ENCODE measurements at places on chromosomes 2 and 18.

DNA sequence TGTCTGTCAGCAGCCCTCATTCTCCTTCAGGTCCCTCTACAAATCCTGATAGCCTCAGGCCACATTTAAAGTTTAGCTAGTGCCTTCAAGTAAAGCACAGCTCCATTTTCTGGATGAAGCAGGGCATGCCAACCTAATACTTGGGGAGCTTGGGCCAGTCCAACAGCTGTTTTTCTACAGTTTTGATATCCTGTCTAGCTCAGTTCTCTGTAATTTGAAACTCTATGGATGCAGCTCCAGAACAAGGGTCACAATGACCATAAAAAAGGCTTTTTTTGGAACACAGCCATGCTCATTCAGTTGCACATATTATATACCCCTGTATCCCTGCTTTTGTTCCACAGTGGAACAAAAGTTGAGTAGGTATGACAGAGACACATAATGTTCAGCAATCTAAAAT lies 373.5 kb downstream of the SUCLG1 start:
- DNase-seq: no peak

DNA sequence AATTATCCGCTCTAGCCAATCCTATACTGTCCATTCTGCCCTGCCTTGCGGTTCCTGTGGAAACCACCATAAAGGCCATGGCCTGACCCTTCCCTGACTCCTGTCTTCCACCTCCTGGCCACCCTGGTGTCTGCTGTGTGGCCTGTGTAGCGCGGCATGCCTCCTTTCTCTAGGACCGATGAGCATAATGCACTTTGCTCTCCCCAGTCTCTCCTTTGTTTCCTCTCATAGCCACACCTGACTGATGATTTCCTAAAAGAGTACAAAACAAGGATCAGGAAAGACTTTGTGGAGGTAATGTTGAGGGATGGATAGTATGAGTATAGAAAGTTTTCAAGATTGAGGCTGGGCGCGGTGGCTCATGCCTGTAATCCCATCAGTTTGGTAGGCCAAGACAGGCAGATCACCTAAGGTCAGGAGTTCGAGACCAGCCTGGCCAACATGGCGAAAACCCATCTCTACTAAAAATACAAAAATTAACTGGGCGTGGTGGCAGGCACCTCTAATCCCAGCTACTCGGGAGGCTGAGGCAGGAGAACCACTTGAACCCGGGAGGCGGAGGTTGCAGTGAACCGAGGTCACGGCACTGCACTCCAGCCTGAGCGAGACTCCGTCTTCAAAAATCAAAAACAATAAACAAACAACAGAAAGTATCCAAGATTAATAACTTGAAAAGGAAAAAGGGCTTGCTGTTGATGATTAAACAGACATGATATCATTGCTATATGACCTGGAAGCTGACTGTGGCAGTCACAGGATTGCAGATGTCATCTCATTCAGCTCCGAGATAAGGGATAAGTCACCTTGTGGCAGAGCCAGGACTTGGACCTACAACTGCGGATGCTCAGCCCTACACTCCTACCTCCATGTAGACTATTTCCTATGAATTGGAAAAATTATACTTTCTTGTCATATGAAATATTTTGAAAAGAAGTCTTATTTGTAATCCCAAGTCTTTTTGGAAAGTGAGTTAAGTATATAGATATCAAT lies 16.6 kb downstream of the SOWAHC start:
- DNase-seq: no peak

DNA sequence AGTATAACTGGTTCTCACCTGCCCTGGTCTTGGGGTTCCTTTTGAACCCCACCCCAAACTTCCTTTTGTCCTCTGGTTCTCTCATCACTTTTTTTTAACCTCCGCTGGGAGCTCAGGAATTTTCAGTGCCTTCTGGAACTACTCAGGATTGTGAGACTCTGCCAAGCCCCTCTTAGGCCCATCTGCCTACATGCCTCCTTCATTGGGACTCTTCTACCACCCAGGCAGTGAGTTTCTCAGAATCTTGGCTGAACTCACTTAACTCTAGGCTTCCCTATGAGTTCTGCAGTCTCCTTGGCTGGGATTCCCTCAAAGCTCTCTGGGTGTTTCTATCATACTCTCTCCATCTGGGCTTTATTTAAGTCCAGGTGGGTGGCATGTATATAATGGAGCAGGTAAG lies 86.3 kb downstream of the MDH1 start:
- no peak for DNase-seq

GRCh38 chr18:74501386-74501785 lies 5.2 kb downstream of the CNDP2 start:
- no peak for DNase-seq

DNA sequence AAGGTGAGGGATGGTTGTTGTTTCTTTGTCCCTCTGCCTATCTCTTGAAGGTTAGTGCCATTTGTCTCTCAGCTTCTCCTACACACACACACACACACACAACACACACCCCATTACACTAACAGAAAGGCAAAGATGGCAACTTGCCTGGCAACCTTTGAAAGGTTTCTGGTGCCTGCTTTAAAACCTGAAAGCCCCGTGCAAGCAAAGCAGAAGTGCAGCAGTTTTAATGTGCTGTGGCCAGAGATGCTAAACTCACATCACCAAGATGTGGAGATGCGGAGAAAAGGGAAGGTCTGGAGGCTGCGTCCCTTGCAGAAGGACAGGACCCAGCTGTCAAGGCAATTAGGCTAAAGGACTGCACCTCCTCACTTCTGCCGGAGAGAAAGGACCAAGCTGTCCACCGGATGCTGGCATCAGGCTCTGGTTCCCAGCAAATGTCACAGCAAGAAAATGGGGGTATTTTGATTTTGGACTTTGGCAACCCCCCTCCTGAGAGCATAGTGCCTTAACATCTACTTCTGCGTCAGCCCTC lies 196.4 kb downstream of the ARL4C start:
- no peak for DNase-seq

DNA sequence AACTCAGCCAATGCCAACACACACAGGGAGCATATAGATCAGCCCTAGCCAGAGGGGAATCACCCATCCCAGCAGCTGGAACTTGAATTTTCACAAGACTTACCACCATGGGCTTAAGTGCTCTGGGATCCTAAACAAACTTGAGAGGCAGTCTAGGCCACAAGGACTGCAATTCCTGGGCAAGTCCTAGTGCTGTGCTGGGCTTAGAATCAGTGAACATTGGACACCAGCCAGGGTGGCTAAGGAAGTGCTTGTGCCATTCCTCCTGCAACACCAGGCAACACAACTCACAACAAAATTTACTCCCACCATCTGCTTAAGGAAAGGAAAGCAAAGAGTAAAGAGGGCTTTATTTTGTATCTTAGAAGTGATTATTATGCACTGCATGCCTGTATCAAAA lies 38.9 kb downstream of the SRD5A2 start:
- no peak for DNase-seq

DNA sequence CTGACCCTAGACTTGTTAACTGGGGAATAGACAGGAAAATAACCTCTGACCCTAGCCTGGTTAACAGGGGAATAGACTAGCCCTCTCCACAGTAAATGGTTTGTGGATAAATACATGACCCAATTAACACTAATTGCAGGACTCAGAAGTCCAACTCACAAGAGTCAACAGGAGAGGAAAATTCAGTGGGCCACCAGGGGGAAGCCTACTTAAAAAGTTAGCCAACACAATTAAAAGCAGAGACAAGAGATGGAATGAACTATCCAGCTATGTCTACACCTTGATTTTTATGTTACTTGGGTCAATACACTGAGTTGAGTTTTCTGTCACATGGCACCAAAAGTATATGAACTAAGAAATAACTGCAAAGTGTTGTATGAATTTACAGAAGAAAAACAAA lies 158.8 kb upstream of the SLC39A10 start:
- DNase-seq: no peak

DNA sequence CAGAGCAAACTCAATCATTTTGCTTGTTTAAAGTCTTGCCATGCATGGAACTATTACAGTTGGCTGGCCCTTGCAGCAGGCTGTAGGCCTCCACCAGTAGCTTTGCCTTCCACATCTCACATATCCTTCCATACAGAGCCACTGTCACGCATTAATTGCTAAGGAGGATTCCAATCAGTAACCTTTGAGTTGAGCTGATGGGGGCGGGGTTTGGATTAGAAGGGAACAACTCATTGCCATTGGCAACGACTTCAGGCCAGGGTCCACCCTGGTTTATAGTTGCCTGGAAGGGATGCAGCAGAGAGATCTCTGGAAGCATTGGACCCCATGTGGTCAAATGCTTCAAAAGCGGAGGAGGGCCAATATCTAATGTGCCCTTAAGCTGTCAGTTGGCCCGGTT lies 63.3 kb upstream of the TTC39C start:
- no peak for DNase-seq

DNA sequence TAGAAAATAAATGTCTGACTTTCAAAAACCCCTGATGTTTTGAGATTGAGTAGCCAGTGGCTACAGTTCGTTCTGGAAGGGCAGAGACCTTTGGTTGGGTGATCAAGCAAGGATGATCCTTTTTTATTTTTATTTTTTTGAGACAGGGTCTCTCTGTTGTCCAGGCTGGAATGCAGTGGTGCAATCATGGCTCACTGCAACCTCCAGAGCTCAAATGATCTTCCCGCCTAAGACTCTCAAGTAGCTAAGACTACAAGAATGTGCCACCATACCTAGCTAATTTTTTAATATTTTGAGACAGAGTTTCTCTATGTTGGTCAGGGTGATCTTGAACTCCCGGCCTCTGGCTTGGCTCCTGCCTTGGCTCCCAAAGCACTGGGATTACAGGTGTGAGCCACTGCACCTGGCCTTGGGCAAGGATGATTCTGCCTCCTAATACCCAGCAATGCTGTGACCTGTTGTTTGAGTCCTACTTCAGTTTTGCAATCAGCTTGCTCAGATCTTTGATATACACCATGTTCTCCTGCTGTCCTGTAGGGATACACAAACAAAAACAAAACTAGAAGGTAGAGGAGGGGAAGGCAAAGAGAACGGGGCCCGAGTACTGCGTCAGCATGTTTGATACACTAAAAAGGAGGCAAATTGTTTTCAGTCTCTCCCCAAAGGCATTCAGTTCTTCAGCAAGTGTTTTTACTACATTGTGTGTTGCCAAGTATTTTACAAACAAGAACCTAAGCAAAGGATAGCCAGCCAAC lies 59.2 kb upstream of the LYPD6B start:
- DNase-seq: no peak

DNA sequence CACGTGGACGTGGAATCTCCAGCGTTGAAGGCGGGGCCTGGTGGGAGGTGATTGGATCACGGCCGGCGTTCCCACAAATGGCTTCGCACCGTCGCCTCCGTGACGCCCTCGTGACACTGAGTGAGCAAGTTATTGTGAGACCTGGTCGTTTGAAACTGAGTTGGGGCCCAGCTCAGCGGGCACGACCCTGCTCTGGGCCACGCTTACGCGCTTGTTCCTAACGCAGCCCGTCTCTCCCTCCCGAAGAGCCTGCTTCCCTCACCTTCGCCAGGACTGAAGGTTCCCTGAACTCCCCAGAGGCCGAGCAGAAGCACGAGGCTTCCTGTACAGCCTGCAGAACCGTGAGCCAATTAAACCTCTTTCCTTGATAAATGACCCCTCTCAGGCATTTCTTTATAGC lies 121.8 kb downstream of the RTP5 start:
- no peak for DNase-seq

DNA sequence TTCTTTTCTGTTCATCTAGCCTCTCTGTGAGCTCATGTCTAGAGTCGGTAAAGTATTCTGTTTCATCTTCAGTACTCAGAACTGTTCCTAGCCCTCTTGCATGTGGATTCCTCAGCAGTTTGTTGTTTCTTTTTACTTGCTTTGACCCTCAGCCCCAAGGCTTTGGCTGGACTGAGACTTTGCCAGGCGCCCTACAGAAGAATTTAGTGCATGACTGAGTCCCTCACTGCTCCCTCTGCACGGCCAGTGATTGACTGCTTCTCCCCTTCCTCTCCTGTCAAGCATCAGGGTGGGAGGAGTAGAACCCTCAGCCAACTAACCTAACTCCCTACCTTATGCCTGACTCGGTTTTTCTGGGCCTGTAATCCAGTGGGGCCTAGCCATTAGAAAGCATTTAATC lies 109.8 kb downstream of the ESCO1 start:
- DNase-seq: no peak

GRCh38 chr2:237012577-237013267 lies 73.0 kb upstream of the COPS8 start:
- DNase-seq: peak; percentile 87

DNA sequence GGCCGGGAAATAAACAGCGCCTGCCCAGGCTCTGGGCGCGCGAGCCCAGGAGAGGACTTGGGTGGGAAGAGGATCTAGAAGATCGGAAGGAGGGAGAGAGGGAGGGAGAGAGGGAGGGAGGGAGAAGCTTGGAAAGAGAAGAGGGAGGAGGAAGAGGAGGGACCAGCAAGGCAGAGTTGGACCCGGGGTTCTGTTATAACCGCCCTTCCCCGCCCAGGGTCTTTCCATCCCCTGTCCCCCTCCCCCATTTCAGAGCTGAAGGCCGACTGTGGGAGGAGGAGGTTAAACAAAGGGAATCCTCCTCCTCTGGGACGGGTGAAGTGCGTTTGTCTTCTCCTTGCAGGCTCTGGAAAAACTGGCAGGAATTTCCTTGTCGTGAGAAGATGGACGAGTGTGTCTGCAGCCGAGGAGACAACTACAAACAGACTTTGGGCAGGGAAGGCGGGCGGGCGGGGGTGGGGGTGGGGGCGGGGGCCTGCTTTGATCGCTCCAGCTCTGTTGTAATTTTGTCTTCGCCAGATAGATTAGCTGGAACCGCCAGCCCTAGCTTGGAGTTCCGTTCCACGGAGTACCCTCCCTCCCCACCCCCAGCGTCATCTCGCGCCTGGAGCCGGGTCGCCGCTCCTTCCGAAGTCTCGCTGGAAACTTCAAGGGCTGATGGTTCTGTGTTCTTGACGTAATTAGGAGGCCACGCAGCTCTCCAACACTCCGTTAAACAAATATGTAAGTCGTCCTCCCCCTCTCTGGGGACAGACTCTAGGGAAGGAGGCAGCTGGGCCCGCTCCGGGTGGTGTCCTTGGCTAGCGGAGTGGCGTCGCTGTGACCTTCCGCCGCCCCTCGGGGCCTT lies 6.4 kb upstream of the SP9 start:
- no peak for DNase-seq

- no peak for DNase-seq
These were observed 393.7 kb upstream of the FANCL start for GRCh38 chr2:58634653-58635370.

DNA sequence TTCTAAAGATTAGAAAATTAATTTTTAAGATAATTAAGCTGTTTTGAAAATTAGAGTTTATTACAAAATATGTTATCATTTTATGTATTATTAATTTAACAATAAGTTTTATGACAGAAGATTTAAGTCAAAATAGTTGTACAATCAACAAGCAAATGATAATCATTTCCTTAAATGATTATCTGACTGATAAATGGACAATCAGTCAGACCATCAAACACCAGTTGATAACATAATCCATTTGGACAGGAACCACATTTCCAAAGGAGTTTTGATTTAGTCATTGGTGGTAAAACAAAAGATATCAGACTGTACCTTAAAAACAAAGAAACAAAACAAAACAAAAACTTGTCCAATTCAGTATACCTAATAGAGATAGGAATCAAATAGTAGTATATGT lies 1.9 kb downstream of the TFPI start:
- no peak for DNase-seq
